ENCODE measurements at places on chromosomes 7 and 10. TPM values are rescaled to one million over a fixed set of nuclear protein-coding genes. Genes with fewer than 3 reads are reported as not detected.

WDR86 gene
- not detected for total RNA-seq

PHYHIPL gene
- not detected for total RNA-seq

GRCh38 chr10:76113952-76114351 is 682.5 kb downstream of the LRMDA start:
- H3K27me3 ChIP-seq, result no peaks in the 10 kb centered on the region
- H3K4me3 ChIP-seq, result no peak overlapping the region
- H3K27ac ChIP-seq, result peak overlapping the region; percentile 84
- no peak for DNase-seq

- DNase-seq, result no peak
- H3K4me1 ChIP-seq, result peaks cover 10% of the 10 kb centered on the region
- no peaks in the 10 kb centered on the region for H3K36me3 ChIP-seq
- H3K27ac ChIP-seq, result no peak overlapping the region
Observed at GRCh38 chr7:68321776-68322496, 1276.3 kb upstream of the AUTS2 start.

- no peaks in the 10 kb centered on the region for H3K27me3 ChIP-seq
- H3K36me3 ChIP-seq, result no peaks in the 10 kb centered on the region
- no peaks in the 10 kb centered on the region for H3K4me1 ChIP-seq
- no peak overlapping the region for H3K27ac ChIP-seq
- no peak for DNase-seq
- no peak overlapping the region for H3K4me3 ChIP-seq
Observed at GRCh38 chr7:106982415-106982814, 62.1 kb upstream of the PRKAR2B start.

DNA sequence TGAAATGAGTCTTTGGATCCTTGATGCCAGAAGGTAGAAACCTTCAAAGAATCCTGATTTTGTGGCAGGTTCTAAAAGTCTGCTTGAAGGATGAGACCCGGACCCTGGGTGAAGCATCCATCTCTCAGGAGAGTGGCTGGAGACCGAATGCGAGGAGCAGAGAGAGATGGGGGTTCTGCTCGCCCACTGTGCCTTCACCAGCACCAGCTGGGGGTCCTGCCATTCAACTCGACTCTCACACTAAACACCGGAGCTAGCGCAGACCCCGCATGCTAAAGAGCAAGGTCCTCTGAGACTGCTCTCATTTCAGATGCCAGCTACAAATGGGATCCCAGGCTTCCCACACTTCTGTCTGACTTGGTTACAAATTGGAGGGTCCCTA is 218.4 kb downstream of the GLRX3 start:
- H3K27me3 ChIP-seq, result no peaks in the 10 kb centered on the region
- H3K36me3 ChIP-seq, result no peaks in the 10 kb centered on the region
- no peak overlapping the region for H3K27ac ChIP-seq
- H3K4me1 ChIP-seq, result no peaks in the 10 kb centered on the region
- H3K4me3 ChIP-seq, result no peak overlapping the region

SMARCD3 gene
- 88.7 TPM for total RNA-seq

GRCh38 chr7:91151916-91152315 is 112.3 kb upstream of the FZD1 start:
- no peak overlapping the region for H3K27ac ChIP-seq
- peaks cover 2% of the 10 kb centered on the region for H3K4me1 ChIP-seq
- H3K4me3 ChIP-seq, result no peak overlapping the region
- H3K36me3 ChIP-seq, result peaks cover 8% of the 10 kb centered on the region
- no peak for DNase-seq

DNA sequence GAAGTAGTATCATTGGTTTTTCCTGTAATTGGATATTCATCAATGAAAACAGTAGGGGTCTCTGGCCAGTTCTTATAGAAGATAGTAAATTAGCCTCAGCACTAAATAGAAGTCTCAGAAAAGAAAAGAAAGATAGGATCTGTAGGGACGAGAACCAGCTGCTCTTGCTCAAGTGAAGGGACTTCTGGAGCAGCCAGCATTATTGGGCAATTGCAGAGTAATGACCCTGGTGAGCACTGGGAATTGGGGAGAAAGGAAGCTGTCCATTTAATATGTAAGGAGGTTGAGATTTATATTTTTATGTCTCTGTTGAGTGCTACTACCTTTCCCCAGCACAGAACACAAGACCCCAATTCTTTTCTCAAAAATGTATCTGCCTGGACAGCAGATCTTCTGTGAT is 61.2 kb upstream of the WNT16 start:
- no peaks in the 10 kb centered on the region for H3K27me3 ChIP-seq
- H3K4me1 ChIP-seq, result peaks cover 5% of the 10 kb centered on the region
- no peak overlapping the region for H3K27ac ChIP-seq
- no peak for DNase-seq
- no peaks in the 10 kb centered on the region for H3K36me3 ChIP-seq

RPP38 gene
- 17.9 TPM for total RNA-seq

DNA sequence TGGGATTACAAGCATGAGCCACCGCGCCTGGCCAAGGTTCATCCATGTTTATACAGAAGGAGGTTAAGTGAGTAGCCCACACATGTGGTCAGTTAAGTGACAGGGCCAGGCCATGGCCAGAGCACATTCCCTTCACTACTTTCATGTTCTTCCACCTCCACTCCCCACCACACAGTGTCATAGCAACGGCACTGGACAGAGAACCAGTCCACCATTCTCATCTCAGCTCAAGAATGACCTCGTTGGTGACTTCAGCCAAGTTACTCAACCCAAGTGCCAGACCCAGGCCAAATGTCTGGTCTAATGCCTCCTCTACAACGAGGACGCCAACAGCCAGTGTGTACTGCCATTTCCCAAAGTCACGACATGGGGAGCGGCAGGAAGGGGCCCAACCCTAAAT is 62.4 kb downstream of the INHBA start:
- peaks cover 22% of the 10 kb centered on the region for H3K4me1 ChIP-seq
- peak overlapping the region; percentile 51 for H3K4me3 ChIP-seq
- no peaks in the 10 kb centered on the region for H3K36me3 ChIP-seq
- H3K27me3 ChIP-seq, result no peaks in the 10 kb centered on the region

DNA sequence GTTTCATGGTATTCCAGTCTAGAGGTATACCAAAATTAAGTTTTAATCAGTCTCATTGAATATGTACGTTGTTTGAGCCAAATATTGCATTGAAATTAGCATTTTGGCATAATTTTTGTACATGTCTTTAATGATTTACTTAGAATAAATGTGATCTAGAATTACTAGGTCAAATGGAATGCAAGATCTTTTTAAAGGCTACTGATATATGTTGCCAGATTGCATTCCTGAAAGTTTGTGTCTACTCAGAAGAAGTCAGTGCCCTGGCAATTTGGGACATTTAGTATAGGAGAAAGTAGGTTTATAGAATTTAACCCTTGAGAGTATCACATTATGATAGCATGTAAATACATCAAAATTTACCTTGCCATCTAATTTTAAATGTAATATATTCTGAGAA is 32.4 kb downstream of the KMT2E start:
- no peaks in the 10 kb centered on the region for H3K27me3 ChIP-seq
- H3K4me1 ChIP-seq, result peaks cover 12% of the 10 kb centered on the region
- H3K36me3 ChIP-seq, result peaks cover 39% of the 10 kb centered on the region
- no peak overlapping the region for H3K27ac ChIP-seq

DNA sequence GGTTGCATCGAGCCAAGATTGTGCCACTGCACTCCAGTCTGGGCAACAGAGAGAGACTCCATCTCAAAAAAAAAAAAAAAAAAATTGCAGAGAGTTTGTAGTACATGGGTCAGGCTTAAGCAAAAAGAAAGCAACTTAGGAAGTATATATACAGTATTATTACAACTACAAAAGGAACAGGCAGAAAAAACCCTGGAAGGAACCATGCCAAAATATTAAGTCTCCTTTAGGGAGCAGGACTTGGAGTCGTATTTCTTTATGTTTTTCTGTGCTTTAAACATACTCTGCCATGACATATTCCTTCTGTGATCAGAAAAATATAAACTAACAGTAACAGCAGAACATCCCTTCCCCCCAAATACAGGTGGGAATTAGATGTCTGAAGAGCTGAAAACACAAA is 144.4 kb downstream of the CUX1 start:
- H3K27me3 ChIP-seq, result no peaks in the 10 kb centered on the region
- no peak overlapping the region for H3K27ac ChIP-seq
- H3K36me3 ChIP-seq, result no peaks in the 10 kb centered on the region
- H3K4me3 ChIP-seq, result no peak overlapping the region

GRCh38 chr10:100103581-100103980 is 21.9 kb upstream of the CPN1 start:
- DNase-seq, result no peak
- no peaks in the 10 kb centered on the region for H3K36me3 ChIP-seq
- H3K4me1 ChIP-seq, result no peaks in the 10 kb centered on the region
- no peak overlapping the region for H3K4me3 ChIP-seq
- peaks cover 51% of the 10 kb centered on the region for H3K27me3 ChIP-seq
- no peak overlapping the region for H3K27ac ChIP-seq

- H3K27me3 ChIP-seq, result no peaks in the 10 kb centered on the region
- H3K4me1 ChIP-seq, result peaks cover 8% of the 10 kb centered on the region
- no peak overlapping the region for H3K27ac ChIP-seq
- no peak overlapping the region for H3K4me3 ChIP-seq
- no peaks in the 10 kb centered on the region for H3K36me3 ChIP-seq
- DNase-seq, result no peak
Observed at GRCh38 chr7:110591341-110591740, 499.6 kb upstream of the LRRN3 start.

- no peak for DNase-seq
- no peak overlapping the region for H3K4me3 ChIP-seq
- H3K27me3 ChIP-seq, result no peaks in the 10 kb centered on the region
- H3K27ac ChIP-seq, result peak overlapping the region; percentile 70
- H3K36me3 ChIP-seq, result peaks cover 39% of the 10 kb centered on the region
Observed at GRCh38 chr7:141558544-141559183, 7.5 kb downstream of the AGK start.

- no peak overlapping the region for H3K27ac ChIP-seq
- peaks cover 10% of the 10 kb centered on the region for H3K27me3 ChIP-seq
- H3K36me3 ChIP-seq, result no peaks in the 10 kb centered on the region
- no peaks in the 10 kb centered on the region for H3K4me1 ChIP-seq
- no peak overlapping the region for H3K4me3 ChIP-seq
- no peak for DNase-seq
Observed at GRCh38 chr10:111186358-111186757, 109.5 kb downstream of the ADRA2A start.

DNA sequence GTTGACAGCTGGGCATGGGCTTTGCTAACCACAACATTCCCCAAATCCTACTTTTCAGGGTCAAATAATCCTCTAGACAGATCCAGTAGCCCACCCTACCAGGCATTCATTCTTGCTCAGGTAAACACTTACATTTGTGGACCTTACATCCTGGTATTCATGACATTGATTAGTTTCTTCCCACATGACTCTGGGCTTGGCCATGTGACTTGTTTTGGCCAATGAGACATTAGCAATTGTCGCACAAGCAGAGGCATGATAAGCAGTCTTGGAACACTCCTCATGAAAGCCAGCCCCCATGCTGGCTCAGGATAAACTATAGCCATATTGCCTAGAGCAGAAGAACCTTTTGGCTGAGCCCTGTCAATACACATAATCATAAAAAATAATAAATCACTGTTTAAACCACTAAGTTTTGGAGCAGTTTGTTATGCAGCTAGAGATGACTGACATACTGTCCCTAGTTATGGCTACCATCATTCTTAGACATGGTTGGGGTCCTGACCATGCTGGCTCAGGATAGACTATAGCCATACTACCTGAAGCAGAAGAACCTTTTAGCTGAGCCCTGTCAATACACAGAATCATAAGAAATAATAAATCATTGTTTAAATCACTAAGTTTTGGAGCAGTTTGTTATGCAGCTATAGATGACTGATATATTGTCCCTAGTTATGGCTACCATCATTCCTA is 6.3 kb upstream of the COL13A1 start:
- H3K27me3 ChIP-seq, result no peaks in the 10 kb centered on the region
- no peak for DNase-seq

- peaks cover 4% of the 10 kb centered on the region for H3K36me3 ChIP-seq
- no peaks in the 10 kb centered on the region for H3K27me3 ChIP-seq
- peaks cover 6% of the 10 kb centered on the region for H3K4me1 ChIP-seq
- H3K4me3 ChIP-seq, result no peak overlapping the region
- no peak overlapping the region for H3K27ac ChIP-seq
Observed at GRCh38 chr7:42055171-42055570, 181.8 kb downstream of the GLI3 start.

ARMC3 gene
- not detected for total RNA-seq

- H3K27ac ChIP-seq, result no peak overlapping the region
- H3K27me3 ChIP-seq, result peaks cover 11% of the 10 kb centered on the region
- no peak overlapping the region for H3K4me3 ChIP-seq
- no peak for DNase-seq
Observed at GRCh38 chr10:23376229-23376655, 31.6 kb upstream of the C10orf67 start.

DNA sequence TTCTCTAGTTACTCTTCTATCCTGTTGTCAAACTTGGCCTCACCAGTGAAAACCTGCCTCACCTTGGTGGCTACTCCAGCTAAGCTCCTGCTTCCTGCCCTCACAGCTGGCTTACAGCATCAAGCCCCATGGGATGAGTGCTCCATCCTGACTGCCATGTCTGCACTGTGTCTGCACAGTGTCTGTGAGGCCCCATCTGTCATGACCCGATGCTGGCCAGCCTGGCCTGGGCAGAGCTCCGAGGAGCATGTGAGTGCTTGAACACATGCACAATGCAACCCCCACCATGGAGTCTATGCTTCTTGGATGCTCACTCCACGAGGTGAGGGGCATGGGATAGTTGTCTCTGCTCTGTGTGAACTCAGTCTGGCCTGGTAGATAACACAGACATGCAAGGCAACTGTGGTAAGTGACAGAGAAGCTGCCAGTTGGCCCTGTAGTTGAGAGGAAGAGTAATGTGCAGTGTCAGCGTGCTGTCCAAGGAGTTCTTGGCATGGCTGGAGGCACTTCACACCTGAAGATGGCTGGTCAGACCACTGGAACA is 207.1 kb upstream of the ZNF32 start:
- H3K36me3 ChIP-seq, result no peaks in the 10 kb centered on the region
- no peak overlapping the region for H3K27ac ChIP-seq
- peaks cover 3% of the 10 kb centered on the region for H3K27me3 ChIP-seq
- peak; percentile 69 for DNase-seq
- H3K4me3 ChIP-seq, result no peak overlapping the region
- H3K4me1 ChIP-seq, result peaks cover 36% of the 10 kb centered on the region

- H3K27ac ChIP-seq, result peak overlapping the region; percentile 63
- H3K36me3 ChIP-seq, result no peaks in the 10 kb centered on the region
- H3K4me1 ChIP-seq, result peaks cover 21% of the 10 kb centered on the region
- H3K4me3 ChIP-seq, result peak overlapping the region; percentile 83
- peaks cover 41% of the 10 kb centered on the region for H3K27me3 ChIP-seq
- no peak for DNase-seq
Observed at GRCh38 chr7:24572393-24572996, 757 bp upstream of the PALS2 start.
